Ovary (tissue), 10 donors: ENCODE measurements at places on chromosomes 16 and 17. TPM values are rescaled to one million over a fixed set of nuclear protein-coding genes. Genes with fewer than 3 reads are reported as not detected.

GSDMA gene
- total RNA-seq, result not detected

TUBB3 gene
- 5.9 TPM for total RNA-seq

SPECC1 gene
- 59.6 TPM for total RNA-seq

- no peak overlapping the region for H3K4me3 ChIP-seq
- no peak for DNase-seq
- H3K27me3 ChIP-seq, result no peaks in the 10 kb centered on the region
- H3K36me3 ChIP-seq, result no peaks in the 10 kb centered on the region
Measured at GRCh38 chr17:33266116-33266515, 27.0 kb downstream of the ASIC2 start.

- no peaks in the 10 kb centered on the region for H3K36me3 ChIP-seq
- H3K27ac ChIP-seq, result no peak overlapping the region
- no peaks in the 10 kb centered on the region for H3K27me3 ChIP-seq
- H3K4me3 ChIP-seq, result no peak overlapping the region
- DNase-seq, result no peak
Measured at GRCh38 chr17:82013772-82014321, 8.8 kb downstream of the CENPX start.

DNA sequence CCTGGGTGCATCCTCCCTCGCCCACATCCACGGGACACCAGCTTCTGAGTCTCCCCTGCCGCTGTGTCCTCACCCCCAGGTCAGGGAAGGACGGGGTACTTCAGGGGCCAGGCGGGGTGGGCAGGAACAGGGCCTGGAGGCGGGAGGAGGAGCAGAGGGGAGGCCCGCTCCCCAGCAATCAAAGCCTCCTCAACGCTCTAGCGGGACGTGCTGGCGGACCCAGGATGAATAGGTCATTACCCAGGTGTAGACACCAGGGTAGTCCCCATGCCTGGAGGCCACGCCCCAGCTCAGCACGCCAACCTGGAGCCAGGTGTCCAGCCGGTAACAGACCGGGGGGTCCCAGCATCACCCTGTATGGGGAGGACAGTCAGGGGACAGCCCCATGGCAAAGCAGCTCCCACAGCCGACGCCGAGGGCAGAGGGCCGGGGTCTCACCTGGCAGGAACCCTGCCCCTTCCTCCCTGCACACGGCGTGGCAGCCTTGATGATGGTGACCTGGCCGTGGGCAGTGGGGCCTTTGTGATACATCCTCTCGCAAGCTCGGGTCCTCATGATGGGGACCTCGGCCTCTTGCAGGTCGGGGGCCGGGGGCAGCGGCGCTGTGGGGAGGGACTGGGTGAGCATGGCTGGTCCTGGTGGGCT is 24.2 kb downstream of the TPSD1 start:
- H3K27me3 ChIP-seq, result no peaks in the 10 kb centered on the region
- H3K27ac ChIP-seq, result no peak overlapping the region
- no peaks in the 10 kb centered on the region for H3K36me3 ChIP-seq
- no peak overlapping the region for H3K4me3 ChIP-seq
- no peaks in the 10 kb centered on the region for H3K4me1 ChIP-seq

GRCh38 chr17:4527134-4527533 is 28.1 kb downstream of the MYBBP1A start:
- no peaks in the 10 kb centered on the region for H3K27me3 ChIP-seq
- no peak overlapping the region for H3K27ac ChIP-seq
- H3K4me3 ChIP-seq, result no peak overlapping the region
- no peak for DNase-seq
- no peaks in the 10 kb centered on the region for H3K36me3 ChIP-seq
- no peaks in the 10 kb centered on the region for H3K4me1 ChIP-seq

DNA sequence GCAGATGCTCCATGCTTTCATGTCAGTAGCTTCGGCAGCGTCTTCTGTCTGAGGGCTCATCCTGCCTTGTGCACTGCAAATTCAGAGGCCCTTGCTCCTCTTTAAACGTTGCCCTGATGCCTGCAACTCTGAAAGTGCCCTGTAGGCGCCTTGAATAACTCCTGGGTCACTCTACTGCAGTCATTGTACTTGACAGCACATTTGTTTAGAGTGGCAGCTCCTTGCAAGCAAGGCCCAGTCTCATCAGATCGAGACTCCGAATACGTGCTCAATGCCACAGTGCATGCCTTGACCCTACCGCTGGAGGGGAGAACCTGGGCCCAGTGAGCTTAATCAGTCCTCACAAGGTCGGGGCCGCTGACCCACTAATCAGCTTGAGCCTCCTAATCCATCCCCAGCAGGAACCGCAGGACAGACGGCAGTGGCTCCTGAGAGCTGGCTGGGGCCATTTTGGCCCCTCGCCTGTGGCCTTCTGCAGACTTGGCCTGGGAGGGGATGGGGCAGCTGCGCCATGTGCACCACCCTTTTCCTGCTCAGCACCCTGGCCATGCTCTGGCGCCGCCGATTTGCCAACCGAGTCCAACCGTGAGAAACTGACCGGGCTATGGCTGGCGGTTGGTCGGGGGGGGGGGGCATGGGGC is at the start of gene PRCD:
PRCD (plus strand) TSS at position 414 of the 641 bp plus-strand sequence; CDS start at position 512, 98 bp downstream.
- H3K27me3 ChIP-seq, result no peaks in the 10 kb centered on the region
- no peak for DNase-seq
- H3K4me1 ChIP-seq, result peaks cover 26% of the 10 kb centered on the region
- H3K4me3 ChIP-seq, result peak within 1 kb of the TSS; percentile 15
- no peaks in the 10 kb centered on the region for H3K36me3 ChIP-seq
